ENCODE measurements at places on chromosomes 6 and 20. TPM values are rescaled to one million over a fixed set of nuclear protein-coding genes. Genes with fewer than 3 reads are reported as not detected.

COL11A2 gene
- 1.2 TPM for total RNA-seq

GPX6 gene
- not detected for total RNA-seq

NEDD9 gene
- 3.4 TPM for total RNA-seq

FKBP1C gene
- under 0.01 TPM for total RNA-seq

CD24 gene
- 0.17 TPM for total RNA-seq

FAM83B gene
- 0.15 TPM for total RNA-seq

ZSCAN31 gene
- total RNA-seq, result 0.84 TPM

SMOC2 gene
- not detected for total RNA-seq

CNR1 gene
- total RNA-seq, result 0.45 TPM

MTHFD1L gene
- total RNA-seq, result 48.0 TPM

KCNK16 gene
- total RNA-seq, result not detected

SLC35D3 gene
- not detected for total RNA-seq

HLA-DQA2 gene
- not detected for total RNA-seq

C4B gene
- 1.5 TPM for total RNA-seq

ANKEF1 gene
- 2.4 TPM for total RNA-seq

OXT gene
- total RNA-seq, result not detected

TFAP2D gene
- total RNA-seq, result not detected

CRIP3 gene
- total RNA-seq, result not detected
